ENCODE measurements at places on chromosomes 13 and 19.

DNA sequence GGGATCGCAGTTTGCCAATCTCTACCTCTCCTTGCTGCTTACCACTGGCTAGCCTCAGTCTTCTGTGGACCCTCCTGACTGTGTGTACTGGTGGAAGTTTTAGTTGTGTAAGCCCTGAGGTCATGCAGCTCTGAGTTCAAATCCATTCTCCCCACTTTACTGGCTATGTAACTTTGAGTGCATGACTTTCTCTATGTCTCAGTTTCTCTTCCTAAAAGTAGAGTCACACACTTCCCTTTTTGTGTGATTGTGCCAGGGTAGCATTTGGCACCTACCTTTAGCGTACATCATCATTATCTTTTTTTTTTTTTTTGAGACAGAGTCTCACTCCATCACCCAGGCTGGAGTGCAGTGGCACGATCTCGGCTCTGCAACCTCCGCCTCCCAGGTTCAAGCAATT is 70.3 kb downstream of the MAP4K1 start:
- no peak for DNase-seq

DNA sequence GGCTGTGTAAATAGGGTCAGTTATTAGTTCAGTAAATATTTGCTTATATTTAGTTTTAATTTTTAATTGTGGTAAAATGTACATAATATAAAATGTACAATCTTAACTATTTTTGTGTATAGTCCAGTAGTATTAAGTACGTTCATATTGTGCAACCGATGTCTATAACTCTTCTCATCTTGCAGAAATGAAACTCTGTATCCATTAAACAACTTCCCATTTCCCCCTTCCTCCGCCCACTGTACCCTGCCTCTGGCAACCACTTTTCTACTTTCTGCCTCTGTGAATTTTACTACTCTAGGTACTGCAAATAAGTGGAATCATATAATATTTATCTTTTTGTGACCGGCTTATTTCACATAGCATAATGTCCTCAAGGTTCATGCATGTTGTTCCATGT is 24.4 kb downstream of the UBAC2 start:
- DNase-seq = no peak

DNA sequence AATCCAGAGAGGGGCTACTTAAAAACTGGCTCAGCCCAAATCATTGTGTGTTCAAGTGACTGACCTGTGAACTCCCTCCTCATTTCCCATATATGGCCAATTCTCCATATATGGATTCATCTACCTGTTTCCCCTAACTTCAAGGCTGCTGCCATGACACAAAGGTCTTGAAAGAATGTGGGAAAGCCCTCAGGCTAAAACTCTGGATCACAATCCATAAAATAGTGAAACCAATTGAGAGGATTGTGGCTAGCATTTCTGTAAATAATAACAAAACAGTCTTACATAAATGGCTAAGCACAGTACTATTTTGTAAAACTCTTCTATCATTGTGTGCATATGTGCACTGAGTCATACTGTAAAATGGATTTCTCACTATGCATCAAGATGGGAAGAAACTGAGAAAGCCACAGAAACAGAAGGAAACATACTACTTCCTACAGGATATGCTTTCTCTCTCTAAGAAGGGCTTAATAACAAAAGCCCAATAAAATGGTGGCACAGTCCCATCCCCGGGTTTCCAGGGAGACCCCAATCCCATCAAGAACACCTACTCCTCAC is 80.5 kb downstream of the FOXO1 start:
- no peak for DNase-seq

- DNase-seq = no peak
Observed at GRCh38 chr19:3013263-3013725, 15.8 kb downstream of the TLE2 start.

- DNase-seq = no peak
Observed at GRCh38 chr13:39900106-39900750, 244.8 kb downstream of the COG6 start.

DNA sequence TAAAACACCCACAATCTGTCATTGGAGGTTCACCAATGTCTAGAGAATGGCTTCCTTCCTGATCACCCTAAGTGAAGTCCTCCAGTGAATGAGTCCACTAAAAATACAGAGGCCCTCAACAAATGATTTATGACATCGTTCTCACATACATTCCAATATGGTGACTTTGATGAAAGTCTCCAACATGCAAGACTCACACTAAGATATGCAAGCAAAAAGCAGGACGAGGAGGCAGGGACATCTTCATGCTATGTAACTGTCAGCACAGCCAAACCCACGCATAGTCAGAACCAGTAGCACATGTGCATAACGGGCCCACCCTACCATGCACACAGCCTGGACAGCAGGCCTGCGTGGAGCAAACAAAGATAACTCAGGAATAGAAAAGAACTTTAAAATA is 16.6 kb upstream of the LSM14A start:
- no peak for DNase-seq

DNA sequence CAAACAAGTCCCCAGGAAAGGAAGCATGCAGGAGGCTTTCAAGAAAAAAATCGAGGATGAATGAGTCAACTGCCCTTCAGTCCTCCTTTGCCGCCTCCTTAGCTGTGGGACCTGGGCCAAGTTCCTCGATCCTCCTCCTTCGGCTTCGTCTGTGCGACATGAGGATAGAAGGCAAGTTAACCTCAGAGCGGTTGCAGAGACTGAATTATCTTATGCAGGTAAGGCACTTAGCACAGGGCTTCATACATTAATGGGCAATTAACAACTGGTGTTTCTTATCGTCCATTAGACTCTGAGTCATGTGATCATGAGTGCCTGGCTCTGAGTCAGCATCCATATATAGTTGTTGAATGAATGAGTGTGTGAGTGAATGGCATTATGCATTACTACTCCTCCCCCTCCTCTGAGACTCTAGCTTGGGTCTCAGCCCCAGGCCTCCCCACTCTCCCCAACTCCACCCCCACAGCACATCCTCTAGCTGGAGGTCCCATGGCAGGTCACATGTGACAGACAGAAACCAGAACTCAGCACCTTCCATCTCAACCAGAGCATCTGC is 1.6 kb upstream of the TTC9B start:
- DNase-seq = no peak

DNA sequence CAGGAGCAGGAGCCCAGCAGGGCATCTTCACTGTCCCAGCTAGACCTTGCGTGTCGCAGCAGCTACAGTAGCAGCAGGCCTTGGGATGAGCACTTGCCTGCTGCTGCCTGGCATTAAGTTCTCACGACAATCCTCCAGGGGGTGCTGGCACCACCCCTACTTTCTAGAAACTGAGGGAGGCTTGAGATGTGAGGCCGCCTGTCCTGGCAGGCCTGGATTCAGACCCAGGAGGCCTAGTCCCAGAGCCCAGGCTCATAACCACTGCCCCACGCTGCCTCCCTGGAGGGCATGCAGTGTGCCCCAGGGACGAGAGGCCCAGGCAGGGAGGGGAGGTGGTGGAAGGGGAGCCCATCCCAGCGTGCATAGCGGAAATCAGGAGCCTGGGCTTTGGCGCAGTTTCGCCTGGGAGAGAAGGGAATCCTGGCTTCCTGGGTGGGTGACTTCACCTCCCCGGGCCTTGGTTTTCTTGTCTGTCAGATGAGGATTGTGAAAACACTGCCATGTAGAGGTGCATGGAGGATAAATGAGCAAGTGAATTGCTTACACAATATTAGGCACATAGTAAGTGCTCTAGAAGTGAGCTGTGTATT is 26.1 kb downstream of the PPP5C start:
- DNase-seq = no peak

- no peak for DNase-seq
Observed at GRCh38 chr13:95445131-95445530, 107.4 kb upstream of the CLDN10 start.

DNA sequence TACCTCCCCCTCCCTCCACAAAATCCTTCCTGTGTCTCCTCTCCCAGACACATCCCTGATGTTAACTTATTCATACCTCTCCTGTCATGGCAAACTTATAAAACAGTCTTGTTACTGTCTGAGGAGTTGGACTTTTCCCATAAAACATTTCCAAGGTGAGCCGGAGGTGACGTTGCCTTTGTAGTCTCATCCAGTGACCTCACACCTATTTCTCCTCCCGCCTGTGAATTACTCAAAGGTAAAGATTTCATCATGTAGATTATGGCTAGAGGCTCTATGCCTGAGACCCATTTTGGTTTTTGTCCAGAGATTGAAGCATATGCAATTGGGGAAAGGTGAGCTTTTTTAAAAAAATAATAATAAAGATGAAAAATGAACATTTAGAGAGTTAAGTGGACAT is 529.0 kb downstream of the MYO16 start:
- no peak for DNase-seq
